ENCODE measurements at places on chromosomes 5 and 9. TPM values are rescaled to one million over a fixed set of nuclear protein-coding genes. Genes with fewer than 3 reads are reported as not detected.

DNA sequence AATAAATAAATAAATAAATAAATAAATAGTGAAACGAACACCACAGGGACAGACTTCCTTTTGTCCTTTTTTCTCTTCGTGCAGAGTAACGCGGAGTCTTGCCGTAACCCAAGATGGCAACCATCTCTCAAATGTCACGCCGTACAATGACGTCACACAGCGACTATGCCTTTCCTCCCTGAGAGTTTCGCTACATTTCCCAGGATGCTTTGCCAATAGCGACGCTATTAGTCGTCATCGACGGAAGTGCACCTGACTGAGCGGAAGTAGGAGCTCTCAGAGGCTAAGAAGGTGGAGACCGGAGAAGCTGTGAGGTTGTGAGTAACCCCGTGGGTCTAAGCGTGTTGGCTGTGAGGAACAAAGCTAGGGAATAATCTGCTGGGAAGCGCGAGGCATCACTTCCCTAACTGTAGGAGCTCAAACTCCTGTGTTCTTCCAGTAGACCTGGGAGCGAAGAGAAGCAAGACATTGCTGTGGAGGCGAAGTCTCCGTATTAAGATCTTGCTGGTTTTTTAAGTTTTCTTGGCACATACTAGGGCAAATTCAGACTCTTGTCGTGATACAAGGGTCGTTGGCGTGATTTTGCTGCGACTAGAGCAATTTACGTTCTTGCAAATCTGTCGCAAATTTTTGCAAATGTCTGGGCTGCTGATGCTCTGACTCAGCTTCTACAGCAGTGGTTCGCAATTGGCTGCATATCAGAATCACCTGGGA lies at the start of gene TTC1:
TTC1 (plus strand) TSS at position 263 of the 714 bp plus-strand sequence. CDS start 1,390 bp downstream, outside the sequence.
- peak; percentile 100 for DNase-seq

DNA sequence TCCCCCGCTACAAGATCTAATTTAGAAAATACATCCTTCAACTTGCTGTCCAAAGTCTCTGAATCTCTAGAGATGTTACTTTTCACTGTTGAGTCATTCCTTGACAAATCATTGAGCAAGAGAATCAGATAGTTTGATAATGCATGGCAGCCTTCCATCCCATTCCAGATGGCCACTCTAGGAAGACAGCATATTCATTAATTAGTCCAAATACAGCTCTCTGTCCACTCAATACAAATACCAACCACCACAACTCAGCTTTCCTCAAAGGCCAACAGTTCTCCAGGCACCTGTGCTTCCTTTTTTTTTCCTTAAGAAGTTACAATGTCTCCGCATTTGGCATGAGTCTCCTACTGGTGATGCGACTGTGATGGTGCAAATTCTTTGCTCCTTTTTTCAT lies 72.3 kb downstream of the DROSHA start:
- DNase-seq = no peak

DNA sequence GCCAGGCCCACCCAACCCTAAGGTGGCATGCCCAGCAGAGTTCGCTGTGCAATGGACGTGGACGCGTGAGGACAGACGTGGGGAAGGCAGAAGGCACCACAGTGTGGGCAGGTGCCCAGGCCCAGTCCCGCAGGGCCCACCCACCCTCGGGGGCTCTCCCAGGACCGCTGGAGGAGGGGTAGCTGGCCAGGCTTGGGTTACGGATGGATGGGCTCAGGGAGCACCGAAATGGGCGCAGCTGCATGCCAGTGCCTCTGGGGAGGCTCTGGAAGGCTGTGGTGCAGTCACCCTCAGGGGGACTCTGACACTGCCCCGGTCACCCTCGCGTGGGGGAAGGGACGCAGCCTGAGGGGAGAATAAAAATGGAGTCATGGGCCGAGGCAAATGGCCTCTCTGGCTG lies 9.6 kb upstream of the GPSM1 start:
- DNase-seq = no peak

- DNase-seq = no peak
These were observed 292.6 kb downstream of the MCTP1 start for GRCh38 chr5:94992325-94992724.

LAMC3 gene
- total RNA-seq = 2.6 TPM

PCDH12 gene
- total RNA-seq = 22.2 TPM

DNA sequence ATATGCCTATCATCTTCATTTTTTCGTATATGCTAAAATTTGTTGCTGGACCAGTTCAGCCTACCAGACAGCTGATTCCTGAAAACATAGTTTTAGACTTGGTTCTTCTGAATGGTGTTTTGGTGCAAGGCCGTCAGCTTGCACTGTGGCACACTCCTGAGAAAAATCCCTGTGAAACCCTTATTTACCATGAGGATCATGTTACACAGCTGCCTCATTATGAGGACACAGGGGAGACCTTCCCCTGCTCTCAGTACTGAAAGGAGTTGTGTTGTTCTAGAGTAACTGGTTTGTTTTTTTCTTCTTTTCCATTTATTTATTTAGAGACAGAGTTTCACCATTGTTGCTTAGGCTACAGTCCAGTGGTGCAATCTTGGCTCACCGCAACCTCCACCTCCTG lies 37.6 kb downstream of the MAST4 start:
- DNase-seq = no peak

DNA sequence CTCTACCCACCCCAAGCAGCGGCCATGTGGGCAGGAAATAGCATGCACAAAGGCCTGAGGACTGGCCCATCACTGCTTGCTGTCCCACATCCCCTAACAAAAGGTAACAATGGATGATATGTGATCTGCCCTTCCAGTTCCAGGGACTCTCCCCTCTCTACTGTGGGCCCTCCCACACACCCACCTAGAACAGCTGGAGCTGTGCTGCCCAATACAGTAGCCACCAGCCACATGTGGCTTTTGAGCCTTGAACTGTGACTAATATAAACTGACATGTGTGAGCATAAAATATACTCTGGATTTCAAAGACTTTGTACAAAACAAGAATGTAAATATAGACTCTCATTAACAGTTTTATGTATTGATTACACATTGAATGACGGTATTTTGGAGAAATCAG lies 78.1 kb downstream of the C5orf15 start:
- no peak for DNase-seq

- DNase-seq = no peak
These were observed 3.7 kb downstream of the CD180 start for GRCh38 chr5:67192719-67193438.

GRCh38 chr5:36156121-36156601 lies 4.2 kb downstream of the SKP2 start:
- peak; percentile 3 for DNase-seq

- peak; percentile 92 for DNase-seq
These were observed 17.6 kb downstream of the GM2A start for GRCh38 chr5:151270599-151270998.

DNA sequence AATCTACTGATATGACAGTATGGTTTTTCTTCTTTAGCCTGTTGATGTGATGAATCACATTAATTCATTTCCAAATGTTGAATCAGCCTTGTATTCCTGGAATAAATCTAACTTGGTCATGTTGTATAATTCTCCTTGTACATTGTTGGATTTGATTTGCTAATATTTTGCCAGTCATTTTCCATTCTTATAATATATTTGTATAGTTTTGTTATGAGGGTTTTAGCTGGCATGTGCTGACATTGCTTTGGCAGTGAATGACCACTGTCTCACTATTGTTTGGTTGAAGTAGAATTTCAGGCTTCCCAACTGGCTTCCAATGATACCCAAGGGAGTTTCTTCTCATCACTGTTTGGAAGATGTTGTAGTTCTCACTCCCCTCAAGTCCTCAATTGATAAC lies 983.0 kb upstream of the PTPRD start:
- no peak for DNase-seq

TMOD1 gene
- 0.65 TPM for total RNA-seq

IL13 gene
- not detected for total RNA-seq

Measured in lung microvascular endothelial cell (primary cell).